Activated T-cell treated with anti-CD3 and anti-CD28 coated beads, Interleukin-2, amount 50 U/mL, for 72 hours (primary cell): ENCODE measurements at places on chromosomes 6 and 20. TPM values are rescaled to one million over a fixed set of nuclear protein-coding genes. Genes with fewer than 3 reads are reported as not detected.

DNA sequence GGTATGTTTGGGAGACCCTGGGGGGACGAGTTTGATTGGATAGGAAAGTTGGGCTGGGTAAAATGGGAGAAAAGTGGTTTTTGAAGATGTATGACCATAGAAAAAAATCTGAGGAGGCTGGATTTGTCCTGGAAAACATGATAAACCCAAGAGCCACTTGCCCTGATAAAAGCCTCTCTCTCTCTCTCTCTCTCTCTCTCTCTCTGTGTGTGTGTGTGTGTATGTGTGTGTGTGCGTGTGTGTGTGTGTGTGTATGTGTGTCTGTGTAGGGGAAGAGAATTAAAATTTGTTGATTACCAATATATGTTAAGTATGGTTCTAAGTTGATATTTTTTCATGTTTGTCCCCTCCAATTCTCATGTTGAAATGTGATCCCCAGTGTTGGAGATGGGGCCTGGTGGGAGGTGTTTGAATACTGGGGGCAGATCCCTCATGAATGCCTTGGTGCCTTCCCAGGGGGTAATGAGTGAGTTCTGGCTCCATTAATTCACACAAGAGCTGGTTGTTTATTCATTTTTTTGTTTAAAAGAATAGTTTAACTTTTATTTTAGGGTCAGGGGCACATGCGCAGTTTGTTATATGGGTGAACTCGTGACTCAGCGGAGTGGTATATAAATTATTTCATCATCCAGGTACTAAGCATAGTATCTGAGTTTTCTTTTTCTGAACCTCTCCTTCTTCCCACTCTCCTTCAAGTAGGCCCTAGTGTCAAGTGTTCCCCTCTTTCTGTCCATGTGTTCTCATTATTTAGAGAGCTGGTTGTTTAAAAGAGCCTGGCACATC, 208.8 kb downstream of the TFAP2B start:
- no peak for DNase-seq

IL17F gene
- total RNA-seq: 12.3 TPM

DNA sequence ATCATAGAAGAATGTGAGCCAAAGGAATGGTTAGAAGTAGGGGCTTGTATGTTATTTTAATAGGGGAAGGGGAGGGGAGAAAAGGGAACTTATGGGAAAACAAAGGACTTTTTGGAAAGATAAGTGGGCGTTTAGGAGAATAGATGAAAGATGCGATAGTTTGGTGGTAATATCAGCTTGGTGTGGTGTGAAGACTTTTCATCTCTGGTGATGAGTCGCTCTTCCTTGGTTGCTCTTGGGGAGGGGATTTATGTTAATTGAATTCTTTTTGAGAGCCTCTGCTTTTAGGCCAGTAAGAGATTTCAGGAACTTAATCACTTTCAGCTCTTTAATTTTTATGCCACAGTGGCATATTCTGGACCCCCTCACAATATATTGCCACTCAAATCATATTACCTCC, 10.8 kb downstream of the HECA start:
- DNase-seq: no peak

DNA sequence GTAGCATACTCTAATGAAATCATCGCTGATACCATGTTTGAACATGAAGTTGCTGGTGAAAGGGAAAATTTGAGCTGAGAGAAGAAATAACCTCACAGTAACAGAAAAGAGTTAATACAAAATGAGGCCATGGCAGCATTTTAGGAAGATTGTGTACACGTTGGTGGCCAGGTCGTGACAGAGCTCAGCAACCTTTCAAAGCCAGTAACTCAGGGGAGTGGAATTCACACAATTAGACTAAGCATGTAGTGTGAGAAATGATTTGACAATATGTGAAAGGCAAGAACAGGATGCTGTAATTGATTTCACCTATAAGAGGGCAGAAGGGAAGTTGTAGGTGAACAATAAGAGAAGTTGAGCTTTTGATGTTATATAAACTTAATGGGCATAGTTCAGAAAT, 246.3 kb downstream of the OGFRL1 start:
- DNase-seq: no peak

- no peak for DNase-seq
Observed at GRCh38 chr6:111215131-111215530, 127.8 kb downstream of the SLC16A10 start.

GRCh38 chr20:61346996-61347395, 94.9 kb downstream of the CDH4 start:
- no peak for DNase-seq

- DNase-seq: no peak
Observed at GRCh38 chr6:6834356-6835222, 246.1 kb downstream of the LY86 start.

DNA sequence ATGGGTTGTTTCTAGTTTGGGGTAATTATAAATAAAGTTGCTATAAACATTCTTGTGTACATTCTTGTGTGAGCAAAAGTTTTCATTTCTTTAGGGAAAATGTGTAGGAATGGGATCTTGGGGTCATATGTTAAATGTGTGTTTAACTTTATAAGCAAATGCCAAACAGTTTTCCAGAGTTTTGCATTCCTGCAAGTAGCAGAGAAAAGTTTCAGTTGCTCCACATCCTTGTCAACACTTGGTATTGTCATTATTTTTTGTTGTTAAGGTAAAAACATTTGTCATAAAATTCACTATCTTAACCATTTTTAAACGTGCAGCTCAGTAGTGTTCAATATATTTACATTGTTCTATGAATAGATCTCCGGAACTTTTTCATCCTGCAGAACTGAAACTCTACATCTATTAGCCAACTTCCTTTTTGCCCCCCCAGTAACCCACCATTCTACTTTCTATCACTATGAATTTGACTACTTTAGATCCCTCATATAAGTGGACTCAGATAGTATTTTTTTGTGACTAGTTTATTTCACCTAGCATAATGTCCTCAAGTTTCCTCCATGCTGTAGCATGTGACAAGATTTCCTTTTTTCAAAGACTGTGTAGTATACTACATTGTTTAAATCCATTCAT, 48.4 kb downstream of the PHACTR2 start:
- no peak for DNase-seq

DNA sequence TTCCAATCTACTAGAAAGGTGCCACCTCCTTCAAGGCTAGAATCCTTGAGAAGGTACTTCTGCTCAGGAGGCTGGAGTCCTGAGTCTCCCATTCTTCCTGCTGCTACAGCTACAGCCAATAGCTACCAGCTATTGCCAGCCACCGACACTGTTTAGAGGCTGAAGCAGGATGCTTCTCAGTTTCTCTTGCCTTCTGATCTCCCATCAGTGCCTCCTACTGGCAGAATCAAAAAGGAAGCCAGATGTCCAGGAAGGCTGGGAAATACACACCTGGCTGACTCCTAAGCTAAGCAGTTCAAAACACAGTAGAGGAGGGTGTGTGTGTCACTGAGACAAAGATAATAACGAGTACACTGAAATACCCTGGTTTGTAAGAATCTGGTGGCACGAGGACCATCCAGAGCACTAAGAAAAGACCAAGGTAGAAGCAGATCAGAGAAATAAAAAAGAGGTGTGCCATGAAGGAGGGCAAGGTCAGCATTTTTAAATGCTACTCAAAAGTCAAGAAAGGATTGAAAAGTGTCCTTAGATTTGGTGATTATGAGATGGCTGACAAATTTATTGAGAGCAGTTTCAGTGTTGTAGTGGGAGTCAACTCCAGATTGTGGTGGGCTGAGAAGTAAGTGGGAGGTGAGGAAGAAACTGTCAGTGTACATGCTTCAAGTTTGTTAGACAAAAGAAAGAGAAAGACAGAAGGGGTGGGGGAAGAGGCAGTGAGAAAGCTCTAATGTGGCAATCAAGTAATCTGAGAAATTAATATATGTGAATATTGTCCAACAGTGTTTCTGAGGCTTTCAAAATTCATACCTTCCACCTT, 2.3 kb upstream of the HLA-DMA start:
- DNase-seq: peak; percentile 43

DNA sequence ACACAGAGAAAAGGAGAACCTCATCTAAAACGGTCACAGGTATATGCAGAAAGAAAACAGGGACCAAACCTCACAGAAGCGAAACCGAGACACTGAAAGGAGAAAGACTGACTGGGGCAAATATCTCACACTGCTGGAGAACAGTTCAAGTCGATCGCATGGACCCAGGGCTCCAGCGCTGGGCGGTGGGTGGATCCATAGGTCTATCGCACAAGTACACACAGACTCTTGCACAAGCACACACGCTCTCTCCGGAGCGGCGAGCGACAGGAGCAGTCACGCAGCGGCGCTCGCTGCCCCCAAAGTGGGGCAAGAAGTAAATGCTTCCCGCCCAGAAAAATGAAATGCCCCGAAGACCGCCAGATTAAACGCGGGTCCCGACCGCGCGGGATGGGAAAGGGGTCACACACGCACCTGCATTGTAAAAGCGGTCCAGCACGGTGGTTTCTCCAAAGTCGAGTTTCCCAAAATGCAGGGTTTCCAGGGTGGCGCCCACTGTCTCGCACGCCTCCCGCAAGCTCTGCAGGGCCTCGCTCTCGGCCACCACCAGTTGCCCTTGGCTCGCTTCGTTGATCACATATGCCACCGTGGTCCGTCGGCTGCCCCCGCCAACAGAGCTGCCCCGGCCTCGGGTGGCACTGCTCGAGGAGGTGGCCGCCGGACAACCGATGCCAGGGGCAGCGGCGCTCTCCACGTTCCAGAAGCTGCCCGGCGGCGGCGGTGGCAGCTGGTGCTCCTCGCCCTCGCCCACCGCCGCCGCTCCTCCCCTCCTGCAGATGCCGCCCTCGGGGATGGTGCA, 782 bp downstream of the MAP3K5 start:
- DNase-seq: peak; percentile 65

OTOR gene
- not detected for total RNA-seq

MYO6 gene
- 5.8 TPM for total RNA-seq

CCN6 gene
- total RNA-seq: 0.25 TPM

- no peak for DNase-seq
Observed at GRCh38 chr6:169062272-169062671, 191.4 kb downstream of the THBS2 start.

BPIFA3 gene
- not detected for total RNA-seq

DNA sequence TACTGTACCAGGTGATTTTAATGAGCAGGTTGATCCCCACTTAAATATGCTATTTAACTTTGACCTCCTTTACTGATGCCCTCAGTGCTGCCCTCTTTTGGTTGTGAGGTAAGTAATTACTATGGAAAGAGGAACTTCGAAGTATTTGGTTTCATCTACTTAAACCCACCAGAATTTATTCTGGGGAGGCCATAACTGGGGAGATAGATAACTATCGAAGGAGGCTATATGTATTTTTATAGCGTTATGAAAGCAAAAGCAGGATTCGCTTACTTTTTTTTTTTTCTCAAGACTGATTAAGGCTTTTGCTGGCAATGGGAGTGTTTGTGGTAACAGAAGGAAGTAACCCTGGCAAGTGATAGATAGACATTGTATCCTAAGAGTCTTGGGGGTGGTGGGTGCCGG, 168.9 kb upstream of the CENPW start:
- peak; percentile 31 for DNase-seq

GRM1 gene
- not detected for total RNA-seq

- DNase-seq: peak; percentile 37
Observed at GRCh38 chr6:125747589-125748405, 1.6 kb upstream of the HEY2 start.

- no peak for DNase-seq
Observed at GRCh38 chr6:20879526-20879925, 345.3 kb downstream of the CDKAL1 start.

- peak; percentile 14 for DNase-seq
Observed at GRCh38 chr6:167152862-167153261, 4.9 kb downstream of the GPR31 start.

GRCh38 chr20:1431158-1431557, 35.5 kb downstream of the NSFL1C start:
- DNase-seq: no peak

DNA sequence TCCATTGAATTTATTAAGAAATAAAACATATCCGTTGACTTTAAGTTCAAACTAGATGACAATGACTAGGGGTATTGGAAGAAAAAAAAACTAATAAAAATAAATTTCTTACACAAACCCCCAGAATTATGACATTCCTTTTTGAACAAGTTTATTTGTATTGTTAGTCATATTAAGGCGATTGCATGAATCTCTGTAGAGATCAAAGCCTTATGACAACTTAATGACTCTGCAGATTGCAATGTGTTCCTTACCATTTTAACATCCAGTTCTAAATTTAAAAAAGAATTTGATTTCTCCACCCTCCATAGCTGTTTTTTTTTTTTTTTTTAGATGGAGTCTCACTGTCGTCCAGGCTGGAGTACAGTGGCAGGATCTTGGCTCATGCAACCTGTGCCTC, 189.8 kb upstream of the CEP162 start:
- DNase-seq: no peak

BMP6 gene
- 0.65 TPM for total RNA-seq

DNA sequence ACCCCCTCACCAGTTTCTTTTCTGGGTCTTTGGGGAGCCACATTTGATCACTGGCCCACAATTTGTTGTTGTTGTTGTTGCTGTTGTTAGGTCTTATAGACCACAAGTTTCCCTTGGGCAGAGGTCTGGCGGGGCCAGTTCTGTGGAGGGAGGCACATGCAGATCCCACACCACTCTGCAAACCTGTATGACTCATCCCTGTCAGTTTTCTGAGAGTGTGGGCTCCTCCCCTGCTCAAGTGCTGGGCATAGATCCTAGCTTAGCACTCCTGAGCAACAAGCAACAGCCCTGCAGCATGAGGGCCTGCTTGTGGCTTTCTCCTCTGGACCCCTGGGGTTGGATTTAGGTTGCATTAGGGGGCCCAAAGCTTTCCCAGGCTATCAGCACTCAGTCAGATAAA, 411.1 kb upstream of the HTR1E start:
- DNase-seq: no peak

SLC26A8 gene
- 0.44 TPM for total RNA-seq

- DNase-seq: no peak
Observed at GRCh38 chr6:78251931-78252330, 599.1 kb downstream of the MEI4 start.

DNA sequence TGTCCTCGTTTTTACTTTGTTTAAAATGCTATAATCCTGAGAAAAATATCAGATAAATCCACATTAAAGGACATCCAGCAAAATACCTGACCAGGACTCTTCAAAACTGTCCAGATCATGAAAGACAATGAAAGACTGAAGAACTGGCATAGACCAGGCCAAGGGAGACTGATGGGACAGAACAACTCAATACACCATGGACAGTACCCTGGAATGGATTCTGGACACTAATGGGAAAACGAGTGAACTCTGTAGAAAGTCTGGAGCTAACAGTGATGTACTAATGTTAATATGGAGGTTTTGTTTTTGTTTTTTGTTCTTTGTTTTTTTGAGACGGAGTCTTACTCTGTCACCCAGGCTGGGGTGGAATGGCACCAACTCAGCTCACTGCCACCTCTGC, 461.4 kb downstream of the CD83 start:
- no peak for DNase-seq

- no peak for DNase-seq
Observed at GRCh38 chr20:46081074-46081473, 8.7 kb downstream of the NCOA5 start.
